Activated CD4-positive, alpha-beta T cell treated with anti-CD3 and anti-CD28 coated beads, Interleukin-2, amount 50 U/mL, for 24 hours (primary cell): ENCODE measurements at places on chromosomes 12 and 14.

- no peak for DNase-seq
Observed at GRCh38 chr12:65535946-65536345, 257.5 kb downstream of the MSRB3 start.

GRCh38 chr12:98259693-98260092 is 255.7 kb upstream of the TMPO start:
- no peak for DNase-seq

- DNase-seq: no peak
Observed at GRCh38 chr12:76341436-76342030, 6.7 kb downstream of the BBS10 start.

DNA sequence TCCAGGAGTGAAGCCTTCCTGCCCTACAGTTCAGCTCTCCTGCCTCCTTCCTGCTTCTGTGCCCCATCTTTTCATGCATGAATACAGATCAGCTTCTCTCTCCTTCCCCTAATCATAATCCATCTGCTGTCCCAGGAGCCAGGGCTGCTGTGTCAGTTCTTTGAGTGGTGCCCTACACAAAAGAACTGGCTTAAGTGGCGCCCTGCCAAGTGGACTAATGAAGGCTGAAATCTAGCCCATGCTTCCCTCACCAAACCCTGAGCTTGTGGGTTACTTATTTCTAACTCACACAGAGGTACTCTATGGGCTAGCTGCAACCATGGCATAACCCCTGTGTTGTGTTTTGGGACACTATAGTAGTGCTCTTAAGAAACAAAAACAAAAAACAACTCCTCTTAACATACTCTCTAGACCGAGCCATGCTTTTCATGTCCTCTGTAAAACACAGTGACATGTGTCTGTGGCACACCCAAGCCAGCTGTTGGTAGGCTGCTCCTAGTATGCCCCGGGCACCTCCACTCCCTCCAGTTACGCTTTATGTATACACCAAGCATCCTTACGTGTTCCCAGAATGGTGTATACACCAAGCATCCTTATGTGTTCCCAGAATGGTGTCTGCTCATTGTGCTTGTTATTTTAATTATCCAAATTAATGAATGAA is 19.3 kb upstream of the ETV6 start:
- no peak for DNase-seq

GRCh38 chr12:57654042-57654441 is 21.0 kb upstream of the B4GALNT1 start:
- no peak for DNase-seq

DNA sequence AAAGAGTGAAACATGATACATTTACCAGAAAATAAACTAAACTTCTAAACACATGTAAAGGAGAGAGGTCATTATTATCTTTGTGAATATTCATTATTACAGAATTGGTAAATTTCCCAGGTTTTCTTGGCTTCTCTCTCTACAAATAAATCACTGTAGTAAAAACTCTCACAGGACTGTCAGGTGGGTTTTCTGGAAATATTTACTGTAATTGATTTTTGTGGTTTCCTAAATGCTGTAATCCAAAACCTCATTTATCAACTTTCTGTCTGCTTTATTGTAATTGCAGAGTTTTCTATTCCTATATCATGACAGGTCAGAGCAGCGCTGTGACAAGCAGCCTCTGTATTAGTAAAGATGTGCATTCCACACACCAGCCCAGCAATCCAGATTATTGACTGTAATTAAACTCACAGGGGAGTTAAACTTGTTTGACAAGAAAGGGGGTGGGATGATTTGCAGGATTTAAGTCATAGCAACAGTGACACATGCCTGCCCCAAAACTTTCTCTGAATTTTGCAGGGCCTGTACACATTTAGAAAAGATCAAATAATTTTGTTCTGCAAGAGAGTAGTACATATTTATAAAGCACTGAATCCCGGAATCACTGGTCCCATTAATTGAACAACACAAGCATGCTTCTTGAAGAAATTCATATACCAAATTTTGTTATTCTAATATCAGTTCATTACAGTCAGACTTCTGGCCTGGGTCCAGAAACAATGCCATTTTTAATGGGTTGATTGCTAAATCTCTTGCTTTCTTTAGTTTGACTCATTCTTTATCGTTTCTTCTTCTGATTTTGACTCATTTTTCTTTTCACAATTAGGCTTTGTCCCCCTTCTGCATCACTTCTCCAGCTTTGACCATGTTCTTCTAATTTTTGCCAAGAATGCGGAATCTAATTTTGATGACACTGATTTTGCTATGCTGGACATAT is 42.2 kb downstream of the PTPRO start:
- no peak for DNase-seq

DNA sequence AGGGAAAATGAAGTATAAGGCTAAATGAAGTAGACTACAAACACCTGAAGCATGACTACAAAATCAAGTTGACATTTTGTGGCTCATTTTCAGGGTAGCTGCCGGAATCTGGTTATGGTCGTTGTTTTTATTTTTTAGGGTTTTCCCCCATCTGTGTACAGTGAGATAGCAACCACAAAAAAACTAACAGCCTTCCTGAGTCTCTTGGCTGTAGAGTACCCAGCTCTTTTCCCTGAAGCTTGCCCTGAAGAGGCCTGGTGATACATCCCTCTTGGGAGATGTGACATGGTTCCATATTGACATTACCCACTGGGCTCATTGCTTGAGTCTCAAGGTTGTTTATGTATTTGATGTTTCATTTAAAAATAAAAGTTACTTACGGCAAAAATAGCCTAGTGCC is 424.0 kb downstream of the ZFP36L1 start:
- DNase-seq: no peak

DNA sequence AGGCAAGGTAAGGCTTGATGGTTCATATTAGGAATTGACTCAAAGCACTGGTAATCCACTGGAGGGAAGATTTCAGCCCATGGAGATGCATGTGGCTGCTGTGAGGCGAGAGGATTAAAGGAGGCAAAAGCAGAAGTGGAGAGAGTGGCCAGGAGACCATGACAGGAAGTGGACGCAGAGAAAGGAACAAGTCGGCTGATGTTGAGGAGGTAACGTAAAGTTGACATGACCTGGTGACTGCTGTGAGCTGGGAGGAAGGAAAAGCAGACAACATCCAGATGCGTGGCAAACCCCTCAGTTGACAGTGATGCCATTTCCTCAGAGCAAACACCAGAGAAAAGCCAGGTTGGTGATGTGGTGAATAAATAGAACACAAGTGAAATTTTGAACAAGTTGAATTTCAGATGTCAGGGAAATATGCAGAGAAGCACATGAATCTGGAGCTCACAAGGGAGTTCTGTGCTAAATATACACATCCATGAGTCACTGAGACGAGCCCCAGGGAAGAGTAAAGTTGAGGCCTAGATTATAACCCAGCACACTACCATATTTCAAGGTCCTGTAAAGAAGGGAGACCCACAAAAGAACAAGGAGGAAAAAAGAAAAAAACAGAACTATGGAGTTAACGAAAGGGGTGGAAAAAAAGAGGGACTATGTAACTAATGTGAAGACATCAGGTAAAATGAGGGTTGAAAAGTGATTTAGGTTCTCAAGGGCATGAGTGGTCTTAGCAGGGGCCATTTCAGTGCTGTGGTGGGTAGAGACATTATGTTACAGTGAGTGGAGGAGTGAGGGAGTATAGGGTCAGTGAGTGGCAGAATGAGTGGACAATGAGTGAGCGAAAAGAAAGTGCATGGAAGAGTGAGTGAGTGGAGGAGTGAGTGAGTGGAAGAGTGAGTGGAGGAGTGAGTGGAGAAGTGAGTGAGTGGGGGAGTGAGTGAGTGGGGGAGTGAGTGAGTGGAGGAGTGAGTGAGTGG is 61.6 kb upstream of the GZMB start:
- DNase-seq: no peak

DNA sequence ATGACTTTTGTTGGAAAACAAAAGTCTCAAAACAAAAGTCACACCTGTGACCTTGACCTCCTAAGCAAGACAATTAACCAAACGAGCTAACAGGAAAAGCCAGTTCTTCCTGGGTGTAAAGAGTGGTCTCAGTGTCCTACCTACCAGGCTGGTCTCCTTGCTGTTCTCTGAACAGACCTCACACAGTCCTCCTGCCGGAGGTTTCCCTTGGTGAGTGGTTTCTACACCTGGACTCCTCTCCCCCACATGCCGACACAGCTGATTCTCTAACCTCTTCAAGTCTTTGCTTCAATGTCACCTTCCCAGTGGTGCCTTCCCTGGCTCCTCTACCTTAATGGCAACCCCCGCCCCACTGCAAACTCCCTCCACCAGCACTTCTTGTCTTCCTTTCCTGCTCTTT is 238.6 kb downstream of the ZFP36L1 start:
- no peak for DNase-seq

GRCh38 chr14:35534873-35535482 is 1.0 kb downstream of the INSM2 start:
- peak; percentile 42 for DNase-seq

DNA sequence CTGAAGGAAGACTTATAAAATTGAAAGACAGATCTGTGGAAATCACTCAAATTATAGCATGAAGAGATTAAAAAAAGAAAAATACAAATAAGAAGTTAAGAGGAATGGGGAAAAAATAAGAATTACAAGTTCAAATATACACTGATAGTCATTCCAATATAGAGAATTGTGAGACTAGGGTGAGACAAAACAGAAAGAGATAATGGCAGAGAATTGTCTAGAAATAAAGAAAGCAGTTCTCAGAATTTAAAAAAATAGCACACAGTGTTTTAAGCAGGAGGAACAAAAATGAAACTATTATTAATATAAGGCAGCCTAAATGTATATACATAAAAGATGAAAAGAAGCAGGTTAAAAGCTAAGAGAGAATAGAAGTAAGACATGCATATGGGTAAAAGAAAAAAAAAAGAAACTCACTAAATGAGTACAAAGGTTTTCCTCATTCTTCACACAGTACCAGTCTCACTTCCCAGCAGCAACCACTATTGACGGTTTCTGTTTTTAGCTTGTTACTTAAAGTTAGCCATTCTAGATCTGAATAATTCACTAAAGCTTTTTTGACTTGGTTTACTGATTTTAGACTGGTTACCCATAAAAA is 31.1 kb downstream of the SLC38A4 start:
- no peak for DNase-seq

DNA sequence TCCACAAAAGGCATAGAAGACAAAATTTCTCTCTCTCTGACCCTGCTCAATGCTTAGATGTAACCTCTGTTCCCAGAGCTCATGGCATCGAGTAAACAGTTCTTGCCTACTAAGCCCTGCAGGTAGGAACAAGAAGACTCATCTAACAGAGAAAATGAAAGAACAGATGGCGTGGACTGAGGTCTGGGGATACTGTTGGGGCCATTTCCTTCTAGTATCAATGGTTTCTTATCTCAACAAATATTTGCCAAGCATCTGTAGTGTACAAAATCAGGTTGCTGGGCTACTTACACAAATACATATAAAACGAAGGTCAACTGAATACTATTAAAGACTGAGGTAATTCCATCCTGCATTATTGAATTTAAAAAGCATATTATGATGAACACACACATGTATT is 93.3 kb downstream of the RIMBP2 start:
- no peak for DNase-seq

- DNase-seq: no peak
Observed at GRCh38 chr12:8969861-8970411, 19.4 kb upstream of the KLRG1 start.

DNA sequence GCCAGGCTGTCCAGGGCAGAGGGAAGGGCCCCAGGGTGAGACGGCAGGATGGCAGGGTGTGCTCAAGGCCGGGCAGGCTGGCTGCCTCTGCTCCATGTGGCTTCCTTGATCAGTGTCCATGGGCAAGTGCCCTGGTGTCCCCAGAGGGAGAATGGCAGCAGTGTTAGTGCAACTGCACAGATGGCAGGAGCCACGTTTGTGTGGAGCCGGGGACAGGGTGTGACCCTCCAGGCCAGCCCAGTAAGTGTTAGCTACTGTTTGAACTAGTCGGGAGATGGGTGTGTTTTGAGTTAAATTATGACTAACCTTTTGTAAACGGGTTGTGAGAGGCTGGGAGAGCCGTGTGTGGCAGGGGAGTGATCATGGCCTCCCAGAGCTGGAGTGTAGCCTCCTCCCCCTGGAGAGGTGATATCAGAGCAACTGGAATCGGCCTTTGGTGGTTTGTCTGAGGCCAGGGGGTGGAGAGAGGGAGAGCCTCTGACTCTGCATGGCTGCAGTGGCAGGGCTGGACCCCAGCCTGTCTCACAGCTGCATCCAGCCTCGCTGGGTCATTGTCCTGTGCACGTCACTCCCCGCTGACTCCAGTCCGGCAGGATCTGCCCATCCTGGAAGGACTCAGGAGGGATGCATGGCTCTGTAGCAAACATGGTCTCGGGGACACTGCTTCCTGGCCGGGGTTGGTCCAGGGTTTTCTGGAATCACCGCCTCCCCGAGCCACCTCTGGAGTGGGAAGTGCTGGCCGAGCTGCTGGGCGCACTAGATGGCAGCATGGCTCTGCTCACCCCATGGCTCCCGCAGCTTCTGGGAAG is 27.8 kb downstream of the AACS start:
- no peak for DNase-seq

DNA sequence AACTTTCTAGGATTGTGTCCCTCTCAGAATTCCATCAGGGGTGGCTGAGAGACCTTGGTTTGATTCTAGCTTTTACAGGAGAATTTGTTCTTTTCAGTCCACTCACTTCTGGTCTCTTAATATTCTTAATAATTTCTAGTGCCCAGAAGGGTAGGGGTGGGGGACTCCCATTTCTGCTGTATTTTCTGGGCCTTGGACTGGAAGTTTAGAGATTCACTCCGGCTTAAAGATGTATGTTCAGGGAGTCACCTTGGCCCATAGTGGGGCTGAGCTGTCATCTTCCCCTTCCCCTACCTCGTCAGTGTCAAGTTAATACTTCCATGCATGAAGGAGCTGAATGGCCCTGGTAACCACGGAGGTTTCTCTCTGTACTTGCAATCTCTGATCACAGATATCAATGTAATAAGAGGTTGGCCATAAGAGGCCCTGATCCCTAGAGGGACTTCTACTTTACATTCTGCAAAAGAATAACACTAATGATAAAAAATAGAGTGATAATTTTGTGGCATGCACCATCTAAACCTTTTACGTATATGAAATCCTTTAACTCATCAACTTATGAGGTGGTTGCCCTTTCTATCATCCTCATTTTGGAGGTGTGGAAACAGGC is 6.7 kb downstream of the KRT81 start:
- no peak for DNase-seq

- DNase-seq: no peak
Observed at GRCh38 chr12:11170810-11171144, 217 bp upstream of the SMIM10L1 start.

DNA sequence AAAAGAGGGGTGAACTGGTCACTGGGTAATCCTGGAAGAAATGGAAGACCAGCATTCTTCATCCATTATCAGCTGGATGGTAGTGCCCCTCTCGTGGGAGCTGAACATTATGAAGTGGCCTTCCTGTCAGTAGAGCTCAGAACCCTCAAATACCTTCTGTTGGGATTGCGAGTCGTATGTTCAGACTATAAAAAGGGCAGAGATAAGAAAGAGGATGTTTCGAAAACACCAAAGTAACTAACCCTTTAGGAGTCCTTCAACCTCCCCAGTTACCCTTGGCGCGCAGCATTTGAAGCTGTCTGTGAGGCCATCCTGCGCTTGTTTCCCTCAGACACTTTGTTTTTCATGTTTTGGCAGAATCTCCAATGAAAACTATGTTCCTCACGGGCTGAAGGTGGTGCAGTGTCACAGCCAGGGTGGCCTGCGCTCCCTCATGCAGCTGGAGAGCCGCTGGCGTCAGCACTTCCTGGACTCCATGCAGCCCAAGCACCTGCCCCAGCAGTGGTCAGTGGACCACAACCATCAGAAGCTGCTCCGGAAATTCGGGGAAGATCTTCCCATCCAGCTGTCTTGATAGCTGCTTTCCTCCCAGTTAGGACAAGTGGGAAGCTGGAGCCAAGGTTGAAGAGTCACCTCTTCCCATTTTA is 19.3 kb upstream of the GALNT16 start:
- no peak for DNase-seq
